Activated naive CD4-positive, alpha-beta T cell treated with anti-CD3 and anti-CD28 coated beads for 36 hours (primary cell): ENCODE measurements at places on chromosomes 4 and X.

- no peak for DNase-seq
These were observed 55.0 kb downstream of the PRPS1 start for GRCh38 chrX:107683124-107683895.

DNA sequence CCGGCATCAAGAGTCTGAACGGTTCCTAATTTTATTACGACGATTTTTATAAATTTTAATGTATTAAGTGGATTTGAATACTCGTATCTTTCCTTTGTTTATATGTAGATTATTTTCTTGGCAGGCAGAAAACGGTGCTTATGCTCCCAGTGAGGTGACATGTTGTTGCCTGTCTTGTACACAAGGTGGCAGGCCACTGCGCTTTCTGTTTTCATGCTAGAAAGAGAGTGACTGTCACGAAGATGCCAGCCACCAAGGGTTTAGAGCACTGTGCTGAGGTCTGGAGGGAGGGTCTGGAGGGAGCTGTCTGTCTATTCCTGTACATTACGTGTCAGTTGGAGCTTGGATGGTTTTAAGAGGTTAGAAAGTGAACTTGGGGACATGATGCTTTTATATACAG, 87.7 kb downstream of the SHROOM2 start:
- DNase-seq: peak; percentile 62

- no peak for DNase-seq
These were observed 433.9 kb upstream of the ATOH1 start for GRCh38 chr4:93394545-93395081.

GRCh38 chrX:53190363-53190960, 34.5 kb downstream of the KDM5C start:
- DNase-seq: no peak

GRCh38 chr4:34372815-34373214, 1871.5 kb downstream of the ARAP2 start:
- DNase-seq: no peak

DNA sequence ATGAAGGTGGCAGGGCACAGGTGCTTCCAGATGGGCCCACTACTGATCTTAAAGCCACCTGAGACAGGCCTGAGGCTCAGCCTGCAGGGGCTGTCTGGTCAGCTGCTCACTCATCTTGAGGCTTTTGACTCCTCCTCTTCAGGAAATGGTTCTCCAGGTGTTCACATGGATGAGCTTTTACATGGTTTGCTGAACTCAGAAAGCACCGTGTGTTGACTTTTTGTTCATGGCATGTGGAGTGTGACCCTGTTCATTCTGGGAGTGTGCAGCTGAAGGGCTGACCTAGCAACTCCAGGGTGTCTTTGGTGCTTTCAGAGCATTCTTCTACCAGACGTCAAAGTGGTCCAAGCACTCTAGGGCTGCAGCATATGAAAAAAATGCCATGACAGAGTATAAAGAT, 111.1 kb downstream of the CCNG2 start:
- DNase-seq: no peak

- DNase-seq: no peak
These were observed 93.7 kb downstream of the SHOX start for GRCh38 chrX:724256-724655.

GRCh38 chrX:39705290-39705689, 392.5 kb downstream of the BCOR start:
- DNase-seq: no peak

DNA sequence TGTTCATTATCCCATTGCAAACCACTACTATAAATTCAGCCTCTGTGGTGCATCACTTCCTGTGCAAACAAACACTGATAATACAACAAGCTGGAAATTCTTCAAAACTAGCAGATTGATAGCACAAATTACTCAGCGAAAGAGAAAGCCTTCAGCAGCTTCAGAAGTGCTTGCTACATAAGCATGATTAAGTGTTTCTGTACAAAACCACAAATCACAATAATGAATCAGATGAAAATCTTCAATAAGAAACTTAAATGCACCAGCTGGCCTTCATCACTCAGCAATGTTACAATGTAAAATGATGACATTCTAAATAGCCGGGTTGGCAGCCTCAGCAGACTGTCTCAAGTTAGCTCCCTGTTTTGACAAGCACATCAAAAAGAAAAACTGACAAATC, 262.2 kb downstream of the SPOCK3 start:
- DNase-seq: no peak

DNA sequence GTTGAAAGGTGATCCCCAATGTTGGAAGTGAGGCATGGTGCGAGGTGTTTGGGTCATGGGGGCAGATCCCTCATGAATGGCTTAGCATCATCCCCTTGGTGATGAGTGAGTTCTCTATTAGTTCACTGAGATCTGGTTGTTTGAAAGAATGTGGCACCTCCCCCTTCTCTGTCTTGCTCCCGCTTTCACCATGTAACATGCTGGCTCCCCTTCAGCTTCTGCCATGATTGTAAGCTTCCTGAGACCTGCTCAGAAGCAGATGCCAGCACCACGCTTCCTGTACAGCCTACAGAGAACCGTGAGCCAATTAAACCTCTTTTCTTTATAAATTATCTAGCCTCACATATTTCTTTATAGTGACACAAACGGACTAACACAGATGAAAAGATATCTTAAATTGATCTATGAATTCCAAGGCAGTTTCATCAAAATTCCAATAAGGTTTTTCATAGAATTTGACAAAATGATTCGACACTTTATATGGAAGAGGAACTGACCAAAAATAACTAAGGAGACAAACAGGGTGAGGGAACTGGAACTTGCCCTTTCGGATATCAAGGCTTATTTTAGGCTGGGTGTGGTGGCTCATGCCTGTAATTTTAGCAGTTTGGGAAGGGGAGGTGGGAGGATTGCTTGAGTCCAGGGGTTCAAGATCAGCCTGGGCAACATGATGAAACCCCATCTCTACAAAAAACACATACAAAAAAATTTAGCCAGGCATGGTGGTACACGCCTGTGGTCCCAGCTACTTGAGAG, 56.9 kb upstream of the OGT start:
- no peak for DNase-seq

DNA sequence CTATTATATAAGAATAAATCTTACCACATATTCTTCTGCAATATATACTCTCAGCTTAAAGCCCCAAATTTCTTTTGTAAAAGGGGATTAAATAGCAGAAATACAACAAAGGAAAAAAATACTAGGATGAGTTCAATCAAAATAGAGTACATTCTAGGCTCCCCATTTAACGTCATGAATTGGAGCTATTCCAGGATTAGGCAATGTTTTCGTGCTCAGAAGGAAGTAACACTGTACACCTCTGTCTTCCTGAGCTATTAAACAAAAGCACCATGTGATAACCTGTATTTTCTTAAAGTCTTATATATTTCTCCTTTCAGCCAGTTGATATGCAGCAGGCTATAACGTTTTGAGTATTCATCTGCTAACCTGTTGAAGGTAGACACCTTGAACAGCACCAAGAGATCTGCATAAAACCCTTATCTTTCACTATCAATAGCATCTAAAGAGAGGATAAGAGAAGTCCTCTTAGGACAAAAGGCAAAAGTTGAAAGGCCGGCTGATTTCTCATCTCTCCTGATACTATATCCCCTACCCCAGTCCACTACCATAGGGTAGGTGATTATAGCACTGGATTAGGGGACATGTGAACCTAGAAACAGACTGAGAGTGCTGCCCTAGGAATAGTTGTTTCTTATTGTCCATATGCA, 31.5 kb downstream of the TEC start:
- no peak for DNase-seq

- peak; percentile 50 for DNase-seq
These were observed 12.7 kb upstream of the PAQR3 start for GRCh38 chr4:78951862-78952472.

DNA sequence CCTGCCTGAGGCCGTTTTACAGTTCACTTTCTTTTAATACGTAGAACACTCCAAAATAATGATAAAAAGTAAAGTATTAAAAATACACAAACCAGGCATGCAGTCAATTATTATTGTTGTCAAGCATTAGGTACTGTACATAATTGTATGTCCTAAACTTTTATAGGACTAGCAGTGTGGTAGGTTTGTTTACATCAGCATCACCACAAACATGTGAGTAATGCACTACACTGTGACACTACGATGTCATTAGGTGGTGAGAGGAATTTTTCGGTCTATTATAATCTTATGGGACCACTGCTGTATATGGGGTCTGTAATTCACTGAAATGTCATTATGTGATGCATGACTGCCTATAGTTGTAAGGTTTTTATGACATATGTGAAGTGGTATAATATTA, 149.5 kb upstream of the SH3RF1 start:
- no peak for DNase-seq

GRCh38 chr4:54781756-54782155, 124.0 kb downstream of the KIT start:
- DNase-seq: no peak

GRCh38 chr4:175469514-175469913, 342.6 kb downstream of the GPM6A start:
- no peak for DNase-seq

- DNase-seq: no peak
These were observed 12.2 kb downstream of the XPNPEP2 start for GRCh38 chrX:129750971-129751370.

- DNase-seq: no peak
These were observed 27.1 kb upstream of the STX18 start for GRCh38 chr4:4568806-4569427.

GRCh38 chrX:148649145-148649795, 148.9 kb downstream of the AFF2 start:
- no peak for DNase-seq

GRCh38 chr4:42150653-42151567, 1.5 kb downstream of the BEND4 start:
- DNase-seq: no peak

GRCh38 chr4:189988877-189989431, 38.1 kb downstream of the FRG2 start:
- DNase-seq: no peak

GRCh38 chr4:26496207-26496783, 6.0 kb upstream of the CCKAR start:
- no peak for DNase-seq

DNA sequence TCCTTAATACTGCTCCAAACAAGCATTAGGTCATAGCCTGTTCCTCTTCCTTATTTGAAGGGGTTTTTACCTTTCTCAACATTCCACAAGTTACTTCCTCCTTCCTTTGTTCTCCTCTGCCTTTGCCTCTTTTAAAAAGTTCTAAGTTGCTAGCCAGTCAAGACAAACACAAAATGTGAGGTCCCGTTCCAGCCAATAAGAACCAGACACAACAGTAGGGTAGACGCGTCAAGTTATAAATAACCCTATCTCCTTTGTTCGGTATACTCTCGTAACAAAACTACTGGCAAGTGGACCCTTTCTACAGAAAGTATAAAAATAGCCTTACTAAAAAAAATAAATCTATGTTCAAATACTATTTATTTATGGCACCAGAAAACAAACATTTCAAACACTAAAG, 6.3 kb upstream of the ACE2 start:
- no peak for DNase-seq

DNA sequence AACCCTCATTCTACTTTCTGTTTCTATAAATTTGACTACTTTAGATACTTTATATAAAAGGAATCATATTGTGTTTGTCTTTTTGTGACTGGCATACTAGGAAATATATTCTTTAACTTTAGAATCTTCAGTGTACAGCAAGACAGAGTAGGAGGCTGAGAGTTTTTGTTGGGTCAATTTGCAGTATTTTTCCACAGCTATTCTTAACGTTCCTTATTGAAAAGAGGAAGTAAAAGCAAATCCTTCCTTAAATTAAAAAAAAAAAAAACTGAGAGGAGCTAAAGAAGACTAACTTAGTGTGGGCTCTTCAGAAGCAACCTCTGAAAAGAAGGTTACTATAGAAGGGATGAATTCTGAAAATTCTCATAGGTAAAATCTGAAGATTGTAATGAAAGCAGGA, 1194.6 kb downstream of the ADGRL3 start:
- no peak for DNase-seq

DNA sequence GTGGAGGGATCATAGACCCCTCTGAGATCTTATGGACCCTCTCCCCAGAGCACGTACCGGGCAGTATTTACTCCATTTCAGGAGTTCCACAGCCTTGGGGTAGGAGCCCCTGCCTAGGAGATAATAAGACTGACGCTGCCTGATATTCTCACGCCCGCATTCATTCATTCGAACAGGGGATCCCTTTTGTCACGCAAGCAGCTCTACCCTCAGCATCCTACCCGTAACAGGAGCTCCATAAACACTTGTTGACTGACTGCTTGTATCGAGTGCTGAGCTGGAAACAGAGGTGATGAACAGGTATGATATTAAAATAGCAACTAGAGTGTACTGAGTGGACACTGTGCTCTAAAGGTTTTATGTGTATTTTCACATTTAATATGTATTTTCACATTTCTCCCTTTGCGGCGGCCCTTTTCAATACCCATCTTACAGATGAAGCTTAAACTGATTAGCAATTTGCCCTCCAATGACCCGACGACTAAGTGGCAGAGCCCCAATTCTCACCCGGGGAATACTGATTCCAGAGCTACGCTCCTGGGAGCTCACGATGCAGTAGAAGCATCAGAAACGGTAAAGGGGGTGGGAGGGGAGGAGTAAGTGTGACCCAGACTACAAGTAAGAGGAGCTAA, 888 bp downstream of the RAB28 start:
- DNase-seq: peak; percentile 6

DNA sequence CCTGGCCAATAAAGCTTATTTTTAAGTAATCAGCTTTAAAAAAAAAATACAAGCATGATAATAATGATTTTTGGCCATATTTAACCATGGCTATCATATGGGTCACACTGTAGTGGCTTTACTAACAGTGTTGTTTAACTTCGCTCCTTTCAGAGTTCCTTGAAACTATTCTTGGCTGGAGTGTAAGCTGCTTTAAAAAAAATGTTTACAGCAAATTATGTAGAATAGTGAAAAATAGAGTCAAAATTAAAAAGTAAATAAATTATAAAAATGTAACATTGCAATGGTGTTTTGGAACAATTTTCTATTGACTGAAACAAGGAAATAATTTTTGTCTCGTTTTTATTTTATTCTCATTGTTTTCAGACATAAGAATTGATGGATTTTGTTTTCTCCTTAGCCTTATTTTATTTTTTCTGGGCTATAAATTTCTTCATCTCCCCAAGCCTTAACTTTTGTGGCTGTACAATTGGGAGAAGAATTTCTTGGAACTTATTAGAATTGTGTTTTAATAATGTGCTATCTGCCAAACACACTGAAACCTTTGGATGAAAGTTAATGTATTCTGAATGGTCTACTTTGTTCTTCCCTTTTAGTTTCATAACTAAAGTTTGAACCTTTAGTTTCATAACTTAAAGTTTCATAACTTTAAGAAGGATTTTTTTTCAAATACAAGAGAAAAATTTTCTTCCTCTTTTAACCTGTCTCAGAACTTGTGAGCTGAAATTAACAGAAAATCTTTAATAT, 182.0 kb downstream of the ARHGAP24 start:
- no peak for DNase-seq
